BJ (cell line): ENCODE measurements at places on chromosomes 5 and 9. TPM values are rescaled to one million over a fixed set of nuclear protein-coding genes. Genes with fewer than 3 reads are reported as not detected.

The PCDHA1 gene
- polyA plus RNA-seq, result 0.04 and 0.12 TPM in 2 replicates

The PCDHGC3 gene
- 36.5 and 56.3 TPM in 2 replicates for polyA plus RNA-seq

The IFNA21 gene
- not detected in 2 replicates for polyA plus RNA-seq

The FBN2 gene
- 141 and 157 TPM in 2 replicates for polyA plus RNA-seq

DNA sequence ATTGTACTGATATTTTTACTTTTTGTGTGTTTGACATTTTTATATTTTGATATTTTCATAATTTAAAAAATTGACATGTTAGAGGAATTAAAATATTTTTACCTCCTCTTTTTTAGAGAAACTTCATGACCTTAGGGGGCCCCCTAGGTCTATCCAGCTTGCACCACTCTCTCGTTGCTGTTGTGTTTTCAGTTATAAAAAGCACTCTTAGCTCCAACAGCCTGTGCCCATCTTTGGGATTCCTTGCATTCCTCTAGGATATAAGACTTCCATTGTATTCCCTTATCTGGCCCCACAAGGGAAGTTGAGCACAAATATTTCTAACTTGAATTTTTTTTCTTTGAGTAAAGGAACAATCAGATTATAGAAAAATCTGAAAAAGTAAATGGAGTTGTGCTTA lies 245.3 kb downstream of the SH3GL2 start:
- DNase-seq, result no peak

DNA sequence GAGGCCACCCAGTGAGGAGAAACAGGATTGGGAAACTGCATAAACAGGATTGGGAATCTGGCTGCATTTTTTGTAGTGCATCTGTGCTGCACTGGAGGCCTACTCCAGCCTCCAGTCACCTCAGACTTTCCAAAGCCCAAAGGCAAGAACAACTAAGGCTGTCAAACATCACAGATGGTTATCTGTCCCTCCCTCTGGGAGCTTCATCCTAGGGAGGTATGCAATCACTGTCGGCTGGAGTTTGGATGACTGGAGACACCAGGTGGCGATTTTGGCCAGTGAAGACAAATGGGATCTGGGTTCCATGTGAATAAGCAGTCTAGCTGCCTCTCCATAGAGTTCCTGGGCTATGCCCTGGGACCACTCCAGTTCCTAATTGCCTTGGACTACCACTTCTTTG lies 9.3 kb upstream of the SPINK13 start:
- DNase-seq, result no peak

DNA sequence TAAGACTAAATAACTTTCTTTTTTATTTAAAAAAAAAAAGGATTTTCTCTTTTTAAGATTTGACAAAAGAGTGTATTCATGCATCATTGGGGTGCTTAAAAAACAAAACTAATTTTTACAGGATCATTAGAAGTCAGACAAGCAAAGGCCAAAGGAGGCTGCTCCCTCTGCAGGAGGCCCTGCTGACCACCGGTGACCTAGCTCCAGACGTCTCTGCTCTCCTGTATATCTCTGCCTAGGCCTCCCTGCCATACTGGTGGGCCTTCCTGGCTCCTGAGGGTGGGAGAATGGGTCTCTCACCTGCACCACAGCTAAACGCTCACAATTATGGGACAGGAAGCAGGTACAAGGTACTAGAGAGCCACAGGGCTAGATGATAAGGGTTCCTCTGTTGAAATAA lies 36.6 kb downstream of the CSF2 start:
- no peak for DNase-seq

- DNase-seq, result no peak
These were observed 1584.4 kb downstream of the EFNA5 start for GRCh38 chr5:106086352-106086751.

DNA sequence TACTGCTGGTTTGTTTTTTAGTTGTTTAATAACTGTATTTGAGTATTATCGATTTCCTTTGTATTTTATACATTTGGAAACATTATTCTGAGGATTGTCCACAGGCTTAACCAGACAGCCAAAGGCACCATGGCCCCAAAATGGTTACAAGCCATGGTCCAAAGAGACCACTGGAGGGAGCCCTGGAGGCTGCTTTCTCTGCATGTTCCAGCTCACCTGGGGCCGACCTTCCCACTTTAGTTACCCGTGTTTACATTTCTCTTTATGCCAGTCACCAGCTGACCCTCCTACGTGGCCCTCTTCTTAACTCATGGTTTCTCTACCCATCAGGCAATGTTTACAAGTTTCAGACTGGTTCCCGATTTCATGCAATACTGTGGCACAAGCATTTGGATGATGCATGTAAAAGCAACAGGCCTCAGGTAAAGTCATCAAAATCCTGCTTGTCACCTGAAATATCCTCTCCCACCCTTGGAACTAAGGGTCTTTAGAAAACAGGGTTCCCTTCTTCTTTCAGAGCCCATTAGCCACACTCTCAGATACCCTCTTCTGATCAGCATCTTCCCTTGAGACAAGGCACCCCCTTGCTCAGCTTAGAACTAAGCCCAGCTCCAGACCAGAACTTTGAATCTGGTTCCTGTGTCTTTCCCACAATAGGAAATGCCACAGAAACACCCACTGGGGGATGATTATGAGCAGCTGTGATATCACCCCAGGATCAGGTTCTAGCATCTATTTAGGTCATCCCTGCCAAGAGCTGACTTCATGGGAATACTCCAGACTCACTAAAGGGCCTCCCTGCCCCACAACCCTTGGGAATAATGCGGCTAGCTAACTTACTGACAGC lies 49.9 kb upstream of the GARNL3 start:
- DNase-seq, result no peak

GRCh38 chr9:38024036-38024681 lies 44.9 kb downstream of the SHB start:
- DNase-seq, result no peak
